ENCODE measurements at places on chromosomes 3 and 15. TPM values are rescaled to one million over a fixed set of nuclear protein-coding genes. Genes with fewer than 3 reads are reported as not detected.

GRCh38 chr15:100229181-100230163 is 112.3 kb downstream of the ADAMTS17 start:
- DNase-seq = no peak

DNA sequence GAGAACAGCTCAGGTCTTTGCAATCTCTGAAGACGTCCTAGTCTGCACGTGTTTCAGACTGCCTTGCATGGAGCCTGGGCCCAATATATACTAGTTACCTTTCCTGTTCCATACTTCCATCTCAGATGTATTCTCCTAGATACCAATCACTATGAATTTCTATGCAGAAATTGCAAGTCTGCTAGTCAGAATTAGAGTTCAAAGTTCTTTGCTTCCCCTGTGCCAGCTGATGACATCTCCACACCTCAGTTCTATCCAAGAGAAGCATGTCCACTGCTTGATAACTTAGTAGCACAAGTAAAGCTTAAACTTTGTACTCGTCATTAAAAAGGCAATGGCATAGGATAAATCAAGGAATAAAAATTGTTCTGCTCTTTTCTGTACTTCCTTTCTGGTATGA is 133.6 kb upstream of the PLXND1 start:
- no peak for DNase-seq

GRCh38 chr3:111278959-111279358 is 207.3 kb downstream of the NECTIN3 start:
- no peak for DNase-seq

NR2E3 gene
- total RNA-seq = not detected

CPLX3 gene
- 0.72 TPM for total RNA-seq

- peak; percentile 78 for DNase-seq
Measured at GRCh38 chr15:89101302-89102193, 13.3 kb downstream of the ABHD2 start.

GRCh38 chr15:78264304-78265136 is at the start of gene DNAJA4:
DNAJA4 (plus strand) TSS chr15:78264562; CDS start chr15:78264764, 202 bp downstream.
- DNase-seq = peak; percentile 55

DNA sequence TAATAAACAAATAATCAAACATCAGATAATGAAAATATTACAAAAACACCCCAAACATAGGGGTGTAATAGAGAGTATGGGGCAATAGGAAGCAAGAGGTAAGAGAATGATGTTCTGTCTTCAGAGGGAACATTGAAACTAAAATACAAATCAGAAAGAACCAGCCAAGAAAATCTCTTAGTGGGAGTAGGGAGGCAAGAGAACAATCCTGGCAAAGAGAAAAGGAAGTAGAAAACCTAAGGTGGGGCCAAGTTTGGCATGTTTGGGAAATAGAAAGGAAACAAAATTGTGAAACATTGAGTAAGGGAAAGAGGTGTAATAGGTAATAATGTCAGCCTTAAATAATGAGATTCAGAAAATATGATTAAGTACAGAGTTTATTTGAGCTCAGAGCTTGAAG is 467.1 kb downstream of the RBMS3 start:
- DNase-seq = no peak

- DNase-seq = no peak
Measured at GRCh38 chr3:63458405-63458804, 180.3 kb downstream of the SYNPR start.

P2RY1 gene
- total RNA-seq = 7.0 TPM

SLC25A26 gene
- total RNA-seq = 10.6 TPM

DNA sequence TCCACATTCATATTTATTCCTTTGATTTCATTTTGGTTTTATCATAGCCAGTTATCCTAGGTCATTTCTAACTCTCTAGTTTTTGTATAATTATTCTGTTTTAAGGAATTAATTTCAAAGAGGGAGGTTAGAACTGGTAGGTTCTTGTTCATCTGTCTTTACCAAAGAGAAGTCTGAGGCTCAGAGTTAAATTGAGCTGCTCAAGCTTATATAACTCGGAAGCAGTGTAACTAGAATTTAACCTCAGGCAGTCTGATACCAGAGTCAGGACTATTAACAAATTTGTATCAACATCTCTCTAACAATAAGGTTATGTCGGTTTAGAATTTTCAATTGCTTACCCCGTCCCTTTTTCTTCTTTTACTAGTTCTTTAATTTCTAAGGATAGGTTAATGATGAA is 84.1 kb downstream of the AKAP13 start:
- DNase-seq = no peak

FEZF2 gene
- 1.9 TPM for total RNA-seq

- DNase-seq = peak; percentile 52
Measured at GRCh38 chr3:173993299-173993698, 595.8 kb downstream of the NLGN1 start.
